ENCODE measurements at places on chromosomes 4 and X. TPM values are rescaled to one million over a fixed set of nuclear protein-coding genes. Genes with fewer than 3 reads are reported as not detected.
A peak's percentile ranks its signal among the peaks of the same experiment; 100 is the strongest.

DNA sequence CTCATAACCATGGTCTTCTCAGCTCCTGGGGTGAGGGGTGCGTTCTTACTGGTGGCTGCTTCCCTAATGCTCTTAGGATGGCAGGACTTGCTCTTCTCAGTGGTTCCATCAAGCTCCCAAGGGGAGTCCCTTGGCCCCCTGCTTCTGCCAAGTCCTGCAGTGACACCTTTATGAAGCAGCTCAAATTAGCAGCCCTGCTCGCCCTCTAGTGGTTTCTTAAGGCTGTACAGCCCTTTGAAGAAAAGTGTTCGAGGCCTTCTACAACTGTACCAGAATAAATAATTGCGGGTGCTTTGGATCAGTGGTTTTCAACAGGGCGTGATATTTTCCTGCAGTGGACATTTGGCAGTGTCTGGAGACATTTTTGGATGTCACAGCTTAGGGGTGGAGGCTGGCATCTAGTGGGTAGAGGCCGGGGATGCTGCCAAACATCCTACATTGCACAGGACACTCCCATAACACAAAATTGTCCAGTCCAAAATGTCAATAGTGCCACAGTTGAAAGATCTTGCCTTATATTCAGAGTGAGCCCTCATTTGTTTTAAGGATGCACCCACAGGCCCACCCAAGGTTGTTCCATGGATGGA lies 204.7 kb upstream of the S100G start:
- H3K27ac ChIP-seq: no peak overlapping the region
- no peaks in the 10 kb centered on the region for H3K27me3 ChIP-seq
- H3K4me1 ChIP-seq: peaks cover 11% of the 10 kb centered on the region
- no peaks in the 10 kb centered on the region for H3K36me3 ChIP-seq
- peak; percentile 44 for DNase-seq

- H3K4me1 ChIP-seq: peaks cover 72% of the 10 kb centered on the region
- peaks cover 3% of the 10 kb centered on the region for H3K36me3 ChIP-seq
- no peak overlapping the region for H3K27ac ChIP-seq
- no peak overlapping the region for H3K4me3 ChIP-seq
- no peak for DNase-seq
- H3K27me3 ChIP-seq: no peaks in the 10 kb centered on the region
These were observed 25.3 kb downstream of the ADD1 start for GRCh38 chr4:2868877-2869487.

DNA sequence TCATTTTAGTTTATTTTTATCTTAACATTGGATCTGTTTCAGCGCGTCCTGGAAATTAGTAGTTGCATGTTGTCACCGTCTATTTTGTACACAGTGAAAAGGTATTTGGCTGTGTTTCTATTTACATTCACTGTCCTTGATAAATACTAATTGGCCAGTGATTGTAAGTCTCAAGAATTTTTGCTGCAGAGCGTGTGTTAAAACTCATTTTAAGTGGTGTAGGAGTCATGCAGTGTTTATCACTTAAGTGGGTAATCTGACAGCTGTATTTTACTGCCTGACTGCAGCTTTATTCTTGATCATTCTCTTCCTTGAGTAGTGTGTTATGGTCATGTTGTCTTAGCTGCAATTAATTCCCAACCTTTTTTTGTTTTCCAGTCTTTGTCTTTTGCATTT lies 9.8 kb downstream of the GUCY1A1 start:
- H3K36me3 ChIP-seq: no peaks in the 10 kb centered on the region
- H3K4me3 ChIP-seq: no peak overlapping the region
- no peaks in the 10 kb centered on the region for H3K4me1 ChIP-seq
- peaks cover 14% of the 10 kb centered on the region for H3K27me3 ChIP-seq
- DNase-seq: no peak

DNA sequence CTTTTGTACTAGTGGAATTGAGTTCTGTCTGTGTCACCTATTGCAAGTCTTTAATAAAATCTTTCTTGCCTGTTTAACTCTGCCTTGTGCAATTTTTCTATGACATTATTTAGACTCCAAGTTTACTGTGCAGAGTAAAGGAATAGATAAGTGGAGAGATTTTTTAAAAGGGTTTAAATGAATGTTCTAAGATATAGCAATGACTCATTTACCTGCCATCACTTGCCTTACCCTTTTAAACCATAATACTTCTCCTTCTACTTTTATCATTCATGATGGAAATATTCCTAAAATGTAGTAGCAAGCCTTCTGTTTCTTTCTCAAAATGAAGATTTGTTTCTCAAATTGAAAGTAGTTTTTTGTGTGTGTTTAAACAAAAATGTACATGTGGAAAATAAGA lies 782.8 kb upstream of the MAGEB2 start:
- H3K36me3 ChIP-seq: no peaks in the 10 kb centered on the region
- no peak for DNase-seq
- H3K27ac ChIP-seq: no peak overlapping the region
- no peak overlapping the region for H3K4me3 ChIP-seq
- no peaks in the 10 kb centered on the region for H3K4me1 ChIP-seq

Gene BMPR1B
- total RNA-seq: not detected

Data from activated CD8-positive, alpha-beta T cell treated with anti-CD3 and anti-CD28 coated beads for 36 hours (primary cell).